Activated CD4-positive, alpha-beta T cell treated with anti-CD3 and anti-CD28 coated beads, Interleukin-2, amount 50 U/mL, for 4 hours (primary cell): ENCODE measurements at places on chromosomes 5 and 9.

DNA sequence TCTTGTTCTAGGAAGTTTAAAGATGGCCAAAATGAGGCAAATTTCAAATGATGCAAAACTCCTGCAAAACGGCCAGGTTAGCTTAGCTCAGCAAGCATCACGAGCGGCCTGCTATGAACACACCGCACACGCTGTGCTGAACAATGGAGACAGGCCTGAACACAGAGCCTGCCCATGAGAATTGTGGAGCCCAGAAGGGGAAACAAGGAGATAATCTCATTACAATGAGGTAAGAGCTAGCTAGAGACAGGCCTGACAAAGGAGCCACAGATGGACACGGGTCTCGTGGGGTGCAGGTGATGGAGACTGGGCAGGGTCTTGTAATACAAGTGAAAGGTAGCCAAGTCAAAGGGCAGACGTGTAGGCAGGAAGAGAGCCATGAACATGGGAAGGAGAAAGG, 50.2 kb downstream of the PSMB7 start:
- DNase-seq, result no peak

DNA sequence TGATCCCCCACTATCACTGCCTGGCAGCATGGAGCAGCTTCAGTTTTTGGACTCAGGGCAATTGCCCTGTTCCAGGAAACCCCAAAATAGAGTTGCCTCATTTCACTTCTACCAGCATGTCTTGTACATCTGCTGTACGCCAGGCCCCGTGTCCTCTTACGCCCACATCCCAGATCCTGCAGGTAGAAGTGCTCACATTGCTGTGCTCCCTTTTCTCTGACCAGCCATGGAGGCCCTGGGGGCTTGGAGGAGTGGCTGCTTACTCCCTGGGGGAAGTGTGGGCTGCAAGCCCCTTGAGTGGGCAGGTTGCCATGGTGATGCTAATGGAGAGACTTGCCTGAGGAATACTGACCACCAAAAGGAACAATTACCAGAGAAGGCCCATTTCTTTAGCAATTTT, 55.6 kb upstream of the KCNIP1 start:
- DNase-seq, result no peak

DNA sequence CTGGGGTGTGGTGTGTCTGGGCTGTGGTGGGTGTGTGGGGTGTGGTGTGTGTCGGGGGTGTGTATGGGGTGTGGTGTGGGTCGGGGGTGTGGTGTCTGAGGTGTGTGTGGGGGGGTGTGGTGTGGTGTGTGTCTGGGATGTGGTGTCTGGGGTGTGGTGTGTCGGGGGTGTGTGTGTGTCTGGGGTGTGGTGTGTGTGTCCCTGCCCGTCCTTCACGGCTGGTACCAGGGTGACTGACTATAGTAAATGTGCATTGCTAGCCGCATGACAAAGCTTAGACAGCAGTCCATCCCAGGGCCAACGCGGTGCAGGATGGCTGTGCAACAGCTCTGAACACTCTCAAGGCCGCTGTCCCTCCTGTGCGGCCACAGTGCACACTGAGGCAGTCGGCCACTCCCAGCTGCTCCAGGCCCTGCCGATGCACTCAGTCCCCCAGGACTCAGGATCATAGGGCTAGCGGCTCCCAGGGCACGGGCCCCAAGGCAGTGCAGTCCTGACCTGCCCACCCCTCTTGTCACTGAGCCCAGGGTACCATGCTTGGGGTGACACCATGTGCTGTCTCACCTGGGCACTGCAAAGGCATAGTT, 54.0 kb downstream of the SECISBP2 start:
- DNase-seq, result peak; percentile 20

DNA sequence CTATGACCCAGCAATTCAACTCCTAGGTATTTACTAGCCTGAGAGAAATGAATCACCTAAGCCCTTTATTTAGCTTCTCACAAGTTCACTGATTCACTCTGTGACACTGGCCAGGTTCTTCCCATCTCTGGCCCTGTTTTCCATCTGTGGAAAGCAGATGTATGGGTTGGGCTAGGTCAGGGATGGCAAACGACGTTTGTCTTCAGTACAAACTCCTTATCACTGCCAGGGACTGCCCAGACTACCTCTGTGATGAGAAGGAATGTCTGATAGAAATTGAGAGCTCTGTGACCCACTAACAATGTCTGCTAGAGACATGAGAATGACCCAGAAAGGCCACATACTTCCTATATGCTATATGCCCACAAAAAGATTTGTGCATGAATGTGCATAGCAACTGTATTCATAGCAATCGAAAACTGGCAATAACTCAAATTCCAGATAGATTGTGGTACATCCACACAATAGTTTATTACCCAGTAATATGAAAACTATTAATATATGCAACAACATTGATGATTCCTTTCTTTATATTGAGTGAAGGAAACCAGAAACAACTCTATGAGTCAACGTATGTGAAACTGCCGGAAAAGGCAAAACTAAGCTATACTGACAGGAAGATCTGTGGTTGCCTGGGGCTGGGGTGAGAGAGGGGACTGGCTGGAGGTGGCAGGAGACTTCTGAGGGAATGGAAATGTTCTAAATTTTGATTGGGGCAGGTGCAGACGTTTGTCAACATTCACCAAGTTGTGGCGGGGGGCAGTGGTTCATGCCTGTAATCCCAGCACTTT, 32.0 kb upstream of the ADAM19 start:
- DNase-seq, result peak; percentile 70

- DNase-seq, result no peak
Observed at GRCh38 chr5:172417983-172418630, 36.2 kb downstream of the SH3PXD2B start.

DNA sequence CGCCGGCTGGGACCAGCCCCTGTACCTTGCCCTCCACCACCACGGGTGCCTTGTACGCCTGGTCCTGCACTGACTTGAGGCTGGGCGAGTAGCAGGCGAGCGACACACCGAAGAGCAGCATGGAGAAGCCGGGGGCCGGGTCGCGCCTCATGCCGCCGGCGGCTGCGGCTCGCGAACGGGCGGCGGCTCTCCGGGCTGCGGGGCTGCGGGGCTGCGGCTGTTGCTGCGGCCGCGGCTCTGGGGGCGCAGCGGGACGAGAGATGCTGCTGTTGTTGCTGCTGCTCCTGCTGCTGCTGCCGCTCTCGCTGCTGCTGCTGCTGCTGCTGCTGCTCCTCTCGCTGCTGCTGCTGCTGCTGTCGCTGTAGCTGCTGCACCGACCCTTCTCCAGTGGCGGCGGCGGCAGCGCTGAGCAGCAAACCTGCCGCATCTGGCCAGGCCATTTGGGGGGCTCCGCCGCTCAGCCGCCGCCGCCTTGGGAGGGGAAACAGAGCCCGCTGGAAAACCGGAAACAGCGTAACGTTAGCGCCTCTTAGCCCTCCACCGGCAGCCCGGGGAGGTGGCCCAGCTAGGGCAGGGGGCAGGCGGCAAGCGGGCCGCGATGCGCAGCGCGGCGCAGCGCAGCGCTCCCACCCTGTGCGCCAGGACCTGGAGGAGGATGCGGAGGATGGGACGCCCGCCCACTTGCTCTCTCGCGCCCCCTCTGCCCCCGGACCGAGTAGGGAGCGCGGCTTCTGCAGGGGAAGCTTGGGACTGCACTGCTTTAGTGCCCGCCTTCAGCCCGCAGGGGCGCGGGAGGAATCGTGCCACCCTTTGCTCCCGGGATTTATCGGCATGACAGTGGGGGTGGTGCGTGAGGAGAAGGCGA, at the start of gene NRG2:
Gene NRG2 (minus strand): TSS at position 657 of the 865 bp plus-strand sequence.
- peak; percentile 15 for DNase-seq

DNA sequence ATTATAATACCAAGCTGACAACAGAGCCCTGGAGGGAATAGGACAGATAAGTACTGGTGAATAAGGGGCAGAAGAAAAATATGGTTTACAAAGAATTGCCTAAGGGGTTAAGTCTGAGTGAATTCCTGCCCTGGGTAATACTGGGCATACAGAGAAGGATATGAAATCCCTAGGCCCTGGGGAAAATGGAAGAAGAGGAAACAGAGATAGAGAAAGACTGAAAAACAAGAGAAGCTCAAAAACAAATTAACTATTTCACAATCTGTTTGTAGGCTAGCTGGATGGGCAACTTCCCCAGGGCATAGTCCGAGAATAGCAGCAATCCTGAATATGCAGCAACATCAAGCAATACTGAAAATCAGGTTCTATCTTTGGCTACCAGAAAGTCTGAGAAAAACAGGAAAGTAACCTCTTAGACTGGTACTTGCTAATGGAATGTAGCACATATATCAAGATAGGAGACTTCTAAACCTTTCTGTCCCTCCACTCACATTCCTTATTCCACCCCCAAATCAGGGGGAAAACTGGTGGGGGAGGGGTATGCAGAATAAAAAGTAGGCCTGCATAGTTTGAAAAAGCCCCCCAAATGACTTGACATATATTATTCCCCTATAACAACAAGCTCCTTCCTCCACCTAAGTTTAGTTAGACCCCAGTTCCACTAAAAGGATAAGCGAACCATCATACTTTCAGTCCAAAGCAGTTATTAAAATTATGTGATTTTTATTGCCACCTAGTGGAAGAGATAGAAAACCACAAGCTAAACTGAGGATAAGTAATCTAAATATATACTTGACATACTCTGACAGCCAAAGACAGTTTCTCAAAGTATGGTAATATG, 20.6 kb downstream of the SLC38A9 start:
- no peak for DNase-seq

DNA sequence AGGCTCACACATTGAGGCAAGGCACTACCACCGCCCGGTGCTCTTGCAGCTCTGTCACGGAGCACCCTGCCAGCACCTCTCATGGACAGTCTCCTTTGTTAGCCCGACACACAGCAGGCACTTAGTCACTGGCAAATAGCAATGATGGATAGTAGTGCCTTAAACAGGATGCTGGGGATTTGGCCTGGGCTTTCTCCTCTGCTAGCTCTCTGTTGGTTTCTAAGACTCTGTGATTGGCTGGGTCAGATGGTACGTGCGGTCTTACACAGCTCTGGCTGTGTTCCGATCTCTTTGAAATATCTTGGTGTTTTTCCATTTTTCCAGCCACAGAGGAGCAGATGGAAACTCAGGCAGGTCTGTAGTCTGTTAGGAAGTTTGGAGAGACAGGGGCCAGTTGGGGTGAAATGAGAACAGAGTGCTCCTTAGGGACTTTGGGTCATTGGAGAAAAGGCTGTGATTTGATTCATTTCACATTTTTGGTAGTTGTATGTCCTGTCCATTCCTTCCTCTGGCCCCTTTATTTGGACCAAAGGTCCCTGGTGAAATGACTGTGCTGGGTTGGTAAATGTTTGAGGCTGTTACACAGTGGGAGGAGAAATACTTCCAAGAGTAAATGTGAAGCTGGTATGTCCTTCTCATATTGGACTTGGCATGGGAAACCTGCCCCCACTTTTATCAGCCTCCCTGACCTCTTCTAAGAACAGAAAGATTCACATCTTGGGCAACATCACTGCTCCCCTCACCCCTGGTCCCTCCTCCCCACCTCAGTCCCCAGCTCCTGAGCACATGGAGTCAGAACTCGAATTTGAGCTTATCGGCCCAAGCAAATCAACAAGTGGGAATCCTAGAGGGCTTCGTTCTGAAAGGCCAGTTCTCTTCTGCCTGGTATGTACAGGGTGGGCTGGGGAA, 3.4 kb downstream of the SMIM3 start:
- no peak for DNase-seq

GRCh38 chr5:99721506-99721905, 792.7 kb upstream of the CHD1 start:
- DNase-seq, result no peak

DNA sequence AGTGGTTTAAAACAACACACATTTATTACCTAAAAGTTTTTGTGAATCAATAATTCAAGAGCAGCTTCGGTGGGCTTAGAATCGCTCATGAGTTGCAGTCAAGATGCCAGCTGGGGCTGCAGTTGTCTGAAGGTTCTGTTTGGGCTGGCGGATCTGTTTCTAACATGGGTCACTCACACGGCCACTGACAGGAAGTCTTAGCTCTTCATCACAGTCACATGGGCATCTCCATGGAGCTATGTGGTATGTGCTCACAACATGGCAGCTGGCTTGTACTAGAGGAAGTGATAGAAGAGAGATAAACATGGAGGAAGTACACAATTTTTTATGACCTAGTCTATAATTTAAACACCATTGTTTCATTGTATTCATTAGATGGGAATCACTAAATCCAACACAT, 11.2 kb downstream of the KLHL9 start:
- DNase-seq, result no peak

- no peak for DNase-seq
Observed at GRCh38 chr5:120293796-120294195, 170.3 kb upstream of the PRR16 start.

DNA sequence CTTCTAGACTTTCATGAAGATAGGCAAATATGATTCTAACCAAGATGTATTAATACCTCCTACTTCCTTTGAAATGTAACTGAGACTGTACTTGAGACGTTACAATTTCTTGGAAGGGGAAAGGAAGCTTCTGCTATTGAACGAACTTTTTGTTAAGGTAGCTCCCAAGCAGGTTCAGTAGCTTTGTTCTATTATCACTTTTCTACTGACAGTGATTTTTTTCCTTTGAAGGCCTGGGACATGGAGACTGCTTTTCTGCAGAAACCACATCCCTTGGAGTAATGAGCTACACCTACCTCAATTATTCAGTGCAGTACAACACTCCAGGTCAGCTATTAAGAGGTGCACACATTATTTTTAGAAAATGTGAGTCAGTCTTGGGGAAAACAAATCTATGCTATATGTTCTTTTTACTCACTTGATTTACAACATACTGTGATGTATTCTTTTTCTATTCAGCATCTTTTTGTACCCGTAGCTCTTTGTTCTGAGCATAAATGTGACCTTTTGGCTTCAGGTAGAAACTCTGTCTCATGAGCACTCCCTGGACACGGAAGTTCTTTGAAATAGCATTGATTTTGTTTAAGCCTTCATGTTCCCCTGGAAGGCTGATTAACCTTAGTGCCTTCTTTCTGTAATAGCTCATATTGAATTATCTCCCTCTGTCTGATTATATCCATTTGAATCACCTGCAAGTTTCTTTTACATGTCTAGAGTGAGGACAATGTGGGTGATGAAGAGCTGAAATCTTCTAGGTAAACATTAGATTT, 56.5 kb upstream of the CDKN2B start:
- DNase-seq, result no peak

- DNase-seq, result no peak
Observed at GRCh38 chr9:127209220-127209619, 55.4 kb upstream of the GARNL3 start.

GRCh38 chr5:79929095-79929494, 62.0 kb downstream of the MTX3 start:
- no peak for DNase-seq

GRCh38 chr5:171898386-171898785, 108.1 kb downstream of the FBXW11 start:
- DNase-seq, result no peak

DNA sequence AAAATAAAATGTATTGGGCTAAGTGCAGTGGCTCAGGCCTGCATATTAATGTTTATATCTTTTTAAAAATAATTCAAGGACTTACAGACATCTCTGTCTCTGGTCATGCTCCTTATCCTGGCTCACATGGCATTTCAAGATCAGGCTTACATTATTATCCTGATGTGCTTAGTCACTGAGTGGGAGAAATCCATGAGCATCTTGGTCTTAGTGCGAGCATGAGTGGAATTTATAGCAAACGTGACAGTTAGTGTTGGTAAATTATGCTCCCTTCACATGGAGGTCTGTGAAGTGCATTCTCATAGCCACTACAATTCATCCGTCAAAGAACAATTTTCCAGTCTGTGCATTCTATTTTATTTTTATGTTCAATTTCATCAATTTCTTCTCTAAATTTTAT, 237.8 kb upstream of the EDIL3 start:
- DNase-seq, result no peak
